ENCODE measurements at places on chromosomes 4 and X. TPM values are rescaled to one million over a fixed set of nuclear protein-coding genes. Genes with fewer than 3 reads are reported as not detected.

DNA sequence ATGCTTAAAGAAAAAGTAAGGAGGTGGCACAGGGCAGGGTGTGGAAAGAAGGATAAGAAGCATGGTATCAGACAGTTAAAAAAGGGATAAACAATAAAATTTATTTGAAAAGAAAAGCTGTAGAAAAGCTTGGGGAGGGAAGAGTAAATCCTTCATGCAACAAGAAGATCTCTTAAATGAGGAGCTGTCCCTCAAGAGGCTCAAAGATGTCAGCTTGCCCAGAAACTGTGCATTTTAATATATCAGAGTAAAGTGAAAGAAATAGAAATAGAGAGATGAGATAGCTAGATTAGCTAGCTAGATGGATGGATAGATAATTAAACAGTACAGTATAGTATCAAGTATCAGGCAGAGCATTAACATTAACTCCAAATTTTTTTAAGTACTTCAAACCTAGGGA lies 170.3 kb downstream of the LDB2 start:
- peaks cover 15% of the 10 kb centered on the region for H3K36me3 ChIP-seq
- no peak overlapping the region for H3K4me3 ChIP-seq
- no peaks in the 10 kb centered on the region for H3K27me3 ChIP-seq
- DNase-seq: no peak

DNA sequence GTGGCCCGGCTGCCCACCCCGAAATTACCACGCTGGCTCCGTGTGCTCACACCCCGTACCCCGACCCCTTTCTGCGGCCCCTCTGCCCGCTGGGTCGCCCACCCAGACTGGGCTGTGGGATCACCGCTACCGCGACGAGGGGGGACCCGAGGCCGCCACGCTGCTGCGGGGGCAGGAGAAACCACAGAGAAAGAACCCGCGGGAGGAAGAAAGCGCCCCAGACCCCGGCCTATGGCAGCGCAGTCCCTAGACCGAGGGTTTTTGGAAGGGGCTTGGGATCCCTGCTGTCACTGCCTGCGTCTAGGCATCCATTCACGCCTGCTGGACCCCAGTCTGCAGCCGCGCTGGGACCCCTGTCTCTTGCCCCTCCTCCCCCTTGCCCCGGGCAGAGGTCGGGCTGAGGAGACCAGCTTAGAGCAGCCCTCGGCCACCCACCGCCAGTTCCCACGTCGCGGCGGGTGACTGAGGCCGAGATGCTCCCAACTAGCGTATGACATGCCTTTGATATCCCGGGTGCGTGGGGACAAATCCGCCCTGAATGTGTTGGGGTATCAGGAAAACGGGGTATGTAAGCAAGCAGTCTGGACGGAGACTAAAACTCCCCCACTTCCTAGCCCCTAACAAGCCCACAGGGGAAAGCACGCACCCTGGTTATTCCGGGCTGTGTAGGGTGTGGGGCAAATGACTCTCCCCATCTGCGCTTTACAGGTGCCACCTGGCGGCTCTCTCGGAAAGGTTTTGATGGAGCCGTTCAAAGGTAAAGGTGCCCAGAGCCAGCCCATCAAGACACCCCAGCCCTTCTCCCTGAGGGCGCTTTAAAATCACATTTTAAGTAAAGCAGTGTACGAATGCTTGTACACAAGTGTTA lies 862 bp upstream of the INPP4B start:
- H3K4me1 ChIP-seq: peaks cover 6% of the 10 kb centered on the region
- DNase-seq: peak; percentile 68
- peak overlapping the region; percentile 72 for H3K4me3 ChIP-seq
- H3K27ac ChIP-seq: peak overlapping the region; percentile 96
- peaks cover 46% of the 10 kb centered on the region for H3K27me3 ChIP-seq

DNA sequence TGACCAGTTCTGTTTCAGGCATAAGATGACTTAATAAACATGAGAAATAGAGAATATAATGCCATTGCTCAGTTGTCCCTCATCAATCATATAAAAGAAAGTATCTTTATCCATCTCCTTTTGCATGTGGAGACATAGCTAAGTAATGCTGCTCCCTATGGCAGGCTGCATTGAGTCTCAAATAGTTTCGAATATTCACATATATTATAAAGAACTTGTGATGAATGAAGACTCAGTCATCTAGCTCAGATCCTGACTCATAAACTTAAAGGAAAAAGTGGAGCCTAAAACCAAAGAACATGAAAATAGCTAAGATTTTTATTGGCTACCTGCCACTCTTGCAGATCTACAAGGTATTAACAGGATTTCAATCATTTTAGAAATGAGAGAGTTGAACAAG lies 11.7 kb upstream of the TLL1 start:
- H3K27me3 ChIP-seq: no peaks in the 10 kb centered on the region
- H3K4me1 ChIP-seq: no peaks in the 10 kb centered on the region
- no peaks in the 10 kb centered on the region for H3K36me3 ChIP-seq
- DNase-seq: no peak
- H3K4me3 ChIP-seq: no peak overlapping the region

DNA sequence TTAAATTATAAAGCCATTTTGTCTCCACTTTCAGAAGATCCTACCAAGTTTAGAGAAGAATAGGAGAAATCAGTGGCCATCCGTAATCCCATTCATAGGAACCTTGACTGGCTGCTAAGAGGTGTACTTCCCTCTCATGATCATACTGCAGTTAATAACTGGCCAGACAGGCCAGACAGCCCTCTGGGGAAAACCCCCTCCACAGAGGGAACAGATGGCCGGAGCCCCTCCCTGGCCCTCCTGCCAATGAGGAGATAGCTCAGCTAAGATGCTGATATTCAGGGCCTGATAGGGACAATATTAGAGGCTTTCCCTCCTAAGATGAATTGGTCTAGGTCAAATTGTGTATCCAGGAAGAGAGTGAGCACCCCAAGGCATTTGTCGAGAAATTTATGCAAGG lies 200.0 kb upstream of the MAOA start:
- no peak overlapping the region for H3K27ac ChIP-seq
- no peaks in the 10 kb centered on the region for H3K27me3 ChIP-seq
- no peaks in the 10 kb centered on the region for H3K36me3 ChIP-seq
- H3K4me3 ChIP-seq: no peak overlapping the region

DNA sequence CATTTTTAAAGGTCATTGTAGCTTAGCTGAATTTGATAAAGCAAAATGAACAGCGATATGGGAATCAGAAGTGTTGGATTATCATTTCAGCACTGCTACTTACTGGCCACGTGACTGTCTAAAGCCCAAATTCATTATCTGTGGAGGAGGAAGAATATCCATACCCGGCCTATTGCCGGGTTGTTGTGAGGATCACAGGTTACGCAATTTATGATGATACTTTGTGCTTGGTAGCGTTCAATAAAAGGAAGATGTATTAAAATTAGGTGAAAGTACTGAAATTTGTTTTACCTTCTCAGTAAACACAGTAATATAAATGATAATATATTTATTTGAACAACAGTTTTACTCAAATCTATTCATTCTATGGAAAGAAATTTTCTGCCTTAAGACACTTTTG lies 1540.2 kb downstream of the ADGRL3 start:
- no peak for DNase-seq
- no peak overlapping the region for H3K27ac ChIP-seq
- H3K36me3 ChIP-seq: no peaks in the 10 kb centered on the region
- no peaks in the 10 kb centered on the region for H3K27me3 ChIP-seq
- no peak overlapping the region for H3K4me3 ChIP-seq
- H3K4me1 ChIP-seq: no peaks in the 10 kb centered on the region

GRCh38 chrX:132023896-132024386 lies 839 bp downstream of the STK26 start:
- H3K27ac ChIP-seq: no peak overlapping the region
- no peak for DNase-seq
- peak overlapping the region; percentile 55 for H3K4me3 ChIP-seq
- peaks cover 16% of the 10 kb centered on the region for H3K27me3 ChIP-seq

DNA sequence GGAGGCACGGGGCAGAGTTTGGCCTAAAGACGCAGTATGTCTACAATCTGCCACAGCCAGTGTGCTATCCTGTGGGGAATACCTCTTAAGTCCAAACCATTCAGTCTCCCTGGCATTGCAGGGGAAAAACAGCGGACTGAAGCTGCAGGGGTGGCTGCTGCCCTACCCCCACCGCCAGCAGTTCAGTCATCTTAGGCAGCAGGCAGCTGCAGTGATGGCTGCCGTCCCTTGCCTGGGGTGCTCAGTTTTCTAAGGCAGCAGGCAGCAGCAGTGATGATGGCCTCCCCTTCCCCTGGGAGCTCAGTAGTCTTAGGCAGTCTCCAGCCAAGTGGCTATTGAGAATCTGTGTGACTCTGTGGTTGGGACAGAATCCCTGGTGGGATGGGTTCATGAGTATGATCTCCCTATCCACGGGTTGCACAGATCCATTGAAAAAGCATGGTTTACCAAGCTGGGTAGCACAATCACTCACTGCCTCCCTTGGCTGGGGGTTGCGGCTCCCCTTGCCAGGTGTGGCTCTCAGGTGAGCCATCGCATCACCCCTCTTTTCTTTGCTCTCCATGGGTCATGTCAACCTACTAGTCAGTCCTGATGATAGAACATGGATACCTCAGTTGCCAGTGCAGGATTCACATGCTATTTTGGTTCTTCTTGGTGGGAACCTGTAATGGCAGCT lies 48.9 kb upstream of the GRID2 start:
- no peak overlapping the region for H3K27ac ChIP-seq
- H3K4me3 ChIP-seq: no peak overlapping the region
- H3K4me1 ChIP-seq: no peaks in the 10 kb centered on the region
- H3K27me3 ChIP-seq: no peaks in the 10 kb centered on the region
- H3K36me3 ChIP-seq: no peaks in the 10 kb centered on the region

- H3K27ac ChIP-seq: no peak overlapping the region
- no peak overlapping the region for H3K4me3 ChIP-seq
- DNase-seq: no peak
- H3K36me3 ChIP-seq: no peaks in the 10 kb centered on the region
- no peaks in the 10 kb centered on the region for H3K4me1 ChIP-seq
- no peaks in the 10 kb centered on the region for H3K27me3 ChIP-seq
Observed at GRCh38 chrX:74465424-74465823, 44.1 kb downstream of the SLC16A2 start.

- no peaks in the 10 kb centered on the region for H3K27me3 ChIP-seq
- no peak overlapping the region for H3K4me3 ChIP-seq
- H3K27ac ChIP-seq: peak overlapping the region; percentile 97
Observed at GRCh38 chr4:185201977-185202962, 1.5 kb downstream of the CFAP97 start.

DNA sequence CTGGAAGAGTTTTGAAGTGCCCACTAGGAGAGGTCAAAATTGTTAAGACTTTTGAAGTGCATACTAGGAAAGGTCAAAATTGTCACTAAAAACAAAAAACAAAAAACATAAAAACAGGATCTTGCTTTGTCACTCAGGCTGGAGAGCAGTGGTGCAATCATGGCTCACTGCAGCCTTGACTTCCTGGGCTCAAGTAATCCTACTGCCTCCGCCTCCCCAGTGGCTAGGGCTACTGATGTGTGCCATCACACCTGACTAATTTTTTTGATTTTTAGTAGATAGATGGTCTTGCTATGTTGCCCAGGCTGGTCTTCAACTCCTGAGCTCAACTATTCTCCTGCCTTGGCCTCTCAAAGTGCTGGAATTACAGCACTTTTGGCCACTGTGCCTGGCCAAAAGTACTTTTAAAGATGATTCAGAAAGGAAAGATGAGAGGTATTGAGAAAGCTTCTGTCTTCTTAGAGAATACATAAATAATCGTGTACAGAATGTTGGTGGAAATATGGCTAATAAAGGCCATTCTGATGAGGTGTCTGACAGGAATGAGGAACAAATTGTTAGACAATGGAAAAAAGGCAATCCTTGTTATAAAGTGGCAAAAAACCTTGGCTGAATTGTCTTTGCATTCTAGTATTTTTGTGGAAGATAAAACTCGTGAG lies 43.3 kb upstream of the STX18 start:
- no peaks in the 10 kb centered on the region for H3K36me3 ChIP-seq
- no peaks in the 10 kb centered on the region for H3K4me1 ChIP-seq
- no peak for DNase-seq
- no peak overlapping the region for H3K27ac ChIP-seq
- H3K4me3 ChIP-seq: no peak overlapping the region

DNA sequence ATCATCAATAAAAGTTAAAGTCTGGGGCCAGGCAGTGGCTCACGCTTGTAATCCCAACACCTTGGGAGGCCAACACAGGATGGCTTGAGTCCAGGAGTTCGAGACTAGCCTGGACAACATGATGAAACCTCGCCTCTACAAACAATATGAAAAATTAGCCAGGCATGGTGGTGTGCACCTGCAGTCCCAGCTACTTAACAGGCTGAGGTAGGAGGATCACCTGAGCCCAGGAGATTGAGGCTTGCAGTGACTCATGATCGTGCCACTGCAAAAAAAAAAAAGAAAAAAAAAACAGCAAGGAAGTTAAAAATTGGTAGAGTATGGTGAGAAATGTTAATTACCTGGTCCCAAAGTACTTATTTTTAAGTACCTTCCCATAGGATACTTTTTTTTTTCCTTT lies 27.5 kb downstream of the FBXW7 start:
- H3K36me3 ChIP-seq: no peaks in the 10 kb centered on the region
- no peaks in the 10 kb centered on the region for H3K4me1 ChIP-seq
- H3K27me3 ChIP-seq: no peaks in the 10 kb centered on the region
- DNase-seq: no peak

DNA sequence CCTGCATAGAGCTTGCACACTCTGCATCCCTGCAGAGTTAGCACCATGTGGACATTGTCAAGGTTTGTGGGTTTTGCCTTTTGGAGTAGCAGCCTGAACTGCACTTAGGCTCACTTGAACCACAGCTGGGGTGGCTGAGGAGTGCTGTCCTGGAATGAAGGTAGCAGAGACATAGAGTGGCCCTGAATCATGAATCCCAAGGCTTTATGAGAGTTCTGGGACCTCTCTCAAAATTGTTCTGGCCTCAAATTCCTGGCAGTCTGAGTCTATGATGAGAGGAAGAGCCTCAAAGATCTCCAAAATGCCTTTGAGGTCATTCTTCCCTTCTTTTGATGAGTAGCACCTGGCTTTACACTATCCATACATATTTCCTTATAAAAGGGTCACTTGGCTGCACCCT lies 37.1 kb upstream of the ADH1C start:
- H3K27me3 ChIP-seq: no peaks in the 10 kb centered on the region
- no peak overlapping the region for H3K4me3 ChIP-seq
- no peaks in the 10 kb centered on the region for H3K36me3 ChIP-seq
- H3K27ac ChIP-seq: no peak overlapping the region
- H3K4me1 ChIP-seq: no peaks in the 10 kb centered on the region

DNA sequence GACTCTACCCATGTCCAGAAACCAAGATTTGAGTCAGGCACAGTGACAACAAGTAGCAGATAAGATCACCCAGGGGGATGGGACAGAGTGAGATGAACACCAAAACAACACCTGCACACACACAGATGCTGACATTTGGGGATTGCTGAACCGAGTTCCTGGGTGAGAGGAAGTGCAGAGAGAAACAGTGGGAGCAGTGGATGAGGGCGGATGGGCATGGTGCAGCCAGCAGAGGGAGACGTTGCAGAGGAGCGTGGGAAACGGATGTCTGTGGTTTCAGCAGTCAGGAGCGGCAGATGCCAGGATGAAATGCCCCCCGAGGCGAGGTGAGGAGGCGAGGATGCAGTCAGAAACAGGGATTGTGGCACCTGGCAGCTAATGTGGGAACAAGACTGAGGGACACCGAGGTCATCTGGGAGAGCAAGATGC lies 78.6 kb upstream of the STS start:
- no peak overlapping the region for H3K4me3 ChIP-seq
- H3K27ac ChIP-seq: no peak overlapping the region
- H3K36me3 ChIP-seq: no peaks in the 10 kb centered on the region
- DNase-seq: no peak
- no peaks in the 10 kb centered on the region for H3K4me1 ChIP-seq
- H3K27me3 ChIP-seq: no peaks in the 10 kb centered on the region

RAB39B gene
- 0.77 TPM for total RNA-seq

ARHGAP36 gene
- total RNA-seq: not detected

DCHS2 gene
- not detected for total RNA-seq

F9 gene
- total RNA-seq: not detected

KCTD8 gene
- total RNA-seq: not detected

PCDH19 gene
- total RNA-seq: 0.45 TPM

ANKRD37 gene
- 21.3 TPM for total RNA-seq

Data from heart left ventricle (tissue), 16 donors.